ENCODE measurements at places on chromosomes 1 and 21.

- no peak for DNase-seq
Observed at GRCh38 chr1:92461364-92462097, 25.2 kb downstream of the GFI1 start.

DNA sequence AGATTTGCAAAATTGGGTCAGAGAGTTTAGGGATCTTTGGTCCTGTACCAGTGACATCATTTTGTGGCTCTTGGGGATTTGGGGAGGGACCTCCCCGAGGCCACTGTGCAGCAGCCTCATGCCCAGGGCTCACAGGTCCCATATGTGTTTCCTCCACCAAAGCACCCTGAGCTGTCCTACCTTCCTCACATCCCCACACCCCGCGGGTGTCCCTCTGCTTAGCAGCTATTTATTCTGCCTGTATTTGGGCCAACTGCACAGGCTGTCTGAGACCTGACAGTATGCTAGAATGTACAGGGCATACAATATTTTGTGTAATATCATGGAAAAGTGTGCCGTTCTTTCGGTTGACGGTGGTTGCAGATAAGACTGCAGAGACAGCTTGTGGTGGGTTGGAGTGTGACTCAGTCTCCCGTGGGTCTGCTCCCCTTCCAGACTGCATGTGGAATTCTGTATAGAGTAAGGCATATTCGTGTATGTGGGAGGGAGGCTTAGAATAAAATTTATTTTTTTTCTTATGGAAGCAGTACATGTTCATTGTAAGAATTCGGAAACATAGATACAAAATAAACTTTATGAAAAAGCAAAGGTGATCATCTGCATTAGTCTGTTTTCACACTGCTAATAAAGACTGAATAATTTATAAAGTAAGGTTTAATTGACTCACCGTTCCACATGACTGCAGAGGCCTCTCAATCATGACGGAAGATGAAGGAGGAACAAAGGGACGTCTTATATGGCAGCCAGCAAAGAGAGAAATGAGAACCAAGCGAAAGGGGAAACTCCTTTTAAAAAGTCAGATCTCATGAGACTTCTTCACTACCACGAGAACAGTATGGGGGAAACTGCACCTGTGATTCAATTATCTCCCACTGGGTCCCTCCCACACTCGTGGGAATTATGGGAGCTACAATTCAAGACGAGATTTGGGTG is 84.4 kb downstream of the ADARB1 start:
- no peak for DNase-seq

DNA sequence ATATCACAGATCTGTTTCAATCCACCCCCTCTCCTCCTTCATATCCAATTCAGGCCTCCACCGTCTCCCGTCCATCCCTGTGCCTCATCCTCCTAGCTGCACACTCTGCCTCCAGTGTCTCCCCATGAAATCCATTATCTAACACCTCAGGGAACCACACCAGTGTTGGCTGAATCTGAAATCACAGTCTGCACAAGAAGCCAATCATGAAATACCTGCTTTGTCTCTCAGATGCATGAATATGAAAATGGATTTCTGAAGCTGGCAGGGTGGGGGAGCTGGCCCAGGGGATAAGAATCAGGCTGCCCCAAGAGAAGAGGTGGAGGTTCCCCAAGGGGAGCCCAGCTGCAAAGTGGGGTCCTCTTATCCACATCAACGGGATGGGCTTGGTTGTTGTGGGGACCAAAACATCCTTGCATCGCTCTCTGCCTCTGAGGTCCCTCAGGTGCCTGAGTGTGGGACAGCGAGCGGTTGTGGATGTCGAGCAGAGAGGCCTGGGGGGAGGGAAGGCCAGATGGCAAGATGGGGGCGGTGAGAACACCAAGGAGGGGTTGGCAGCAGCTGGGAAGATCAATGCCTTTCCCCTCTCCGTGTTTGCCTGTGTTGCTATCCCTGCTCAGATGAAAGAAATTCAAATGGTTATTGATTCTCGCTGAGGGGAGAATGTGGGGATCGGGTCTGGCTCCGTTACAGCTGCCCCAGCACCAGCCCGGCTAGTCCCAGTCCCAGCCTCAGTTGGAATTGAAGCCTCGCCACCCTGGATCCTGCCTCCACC is 237.3 kb upstream of the POU3F1 start:
- no peak for DNase-seq

DNA sequence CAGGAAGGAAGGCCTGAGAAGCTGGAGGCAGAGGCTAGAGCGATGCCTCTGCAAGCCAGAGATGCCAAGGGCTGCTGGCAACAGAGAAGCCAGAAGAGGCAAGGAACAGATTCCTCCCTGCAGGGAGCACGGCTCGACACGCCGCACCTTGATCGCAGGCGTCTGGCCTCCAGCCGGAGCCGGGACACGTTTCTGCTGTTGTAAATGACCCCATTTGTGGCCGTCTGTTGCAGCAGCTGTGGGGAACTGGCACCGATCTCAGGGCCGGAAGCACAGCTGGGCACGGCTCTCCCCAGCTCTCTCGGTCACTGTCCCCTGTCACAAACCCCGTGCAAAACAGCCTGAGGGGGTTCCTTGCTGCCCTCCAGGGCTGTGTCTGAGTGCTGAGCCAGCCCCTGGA is 59.6 kb downstream of the SIK1 start:
- no peak for DNase-seq

- no peak for DNase-seq
Observed at GRCh38 chr1:185593271-185593670, 140.9 kb upstream of the HMCN1 start.

- DNase-seq = peak; percentile 9
Observed at GRCh38 chr1:184163674-184164465, 112.3 kb downstream of the TSEN15 start.

DNA sequence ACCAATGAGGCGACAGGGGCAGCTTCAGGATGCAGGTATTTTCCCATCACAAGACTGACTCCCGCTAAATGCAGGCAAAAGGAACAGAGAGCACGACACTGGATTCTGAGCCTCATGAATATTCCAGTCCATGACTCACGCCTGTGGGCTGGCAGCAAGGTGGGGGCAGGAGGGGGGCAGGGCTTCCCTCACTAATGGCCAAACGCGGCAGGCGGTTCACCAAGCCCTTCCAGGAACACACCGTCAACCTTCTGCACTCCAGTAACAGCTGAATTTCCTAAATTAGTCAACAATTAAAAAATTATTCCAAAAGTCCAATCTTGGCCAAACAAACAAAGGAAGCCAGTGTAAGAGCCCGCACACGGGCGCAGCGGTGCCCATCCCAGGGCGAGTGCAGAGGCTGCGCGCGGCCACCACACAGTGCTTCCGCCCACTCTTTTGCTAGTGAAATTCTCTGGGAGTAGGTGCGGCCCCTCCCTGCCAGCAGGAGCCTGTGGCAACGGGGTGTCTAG is 12.5 kb upstream of the GPR153 start:
- DNase-seq = no peak

GRCh38 chr1:167849666-167850065 is 64.3 kb downstream of the ADCY10 start:
- no peak for DNase-seq

DNA sequence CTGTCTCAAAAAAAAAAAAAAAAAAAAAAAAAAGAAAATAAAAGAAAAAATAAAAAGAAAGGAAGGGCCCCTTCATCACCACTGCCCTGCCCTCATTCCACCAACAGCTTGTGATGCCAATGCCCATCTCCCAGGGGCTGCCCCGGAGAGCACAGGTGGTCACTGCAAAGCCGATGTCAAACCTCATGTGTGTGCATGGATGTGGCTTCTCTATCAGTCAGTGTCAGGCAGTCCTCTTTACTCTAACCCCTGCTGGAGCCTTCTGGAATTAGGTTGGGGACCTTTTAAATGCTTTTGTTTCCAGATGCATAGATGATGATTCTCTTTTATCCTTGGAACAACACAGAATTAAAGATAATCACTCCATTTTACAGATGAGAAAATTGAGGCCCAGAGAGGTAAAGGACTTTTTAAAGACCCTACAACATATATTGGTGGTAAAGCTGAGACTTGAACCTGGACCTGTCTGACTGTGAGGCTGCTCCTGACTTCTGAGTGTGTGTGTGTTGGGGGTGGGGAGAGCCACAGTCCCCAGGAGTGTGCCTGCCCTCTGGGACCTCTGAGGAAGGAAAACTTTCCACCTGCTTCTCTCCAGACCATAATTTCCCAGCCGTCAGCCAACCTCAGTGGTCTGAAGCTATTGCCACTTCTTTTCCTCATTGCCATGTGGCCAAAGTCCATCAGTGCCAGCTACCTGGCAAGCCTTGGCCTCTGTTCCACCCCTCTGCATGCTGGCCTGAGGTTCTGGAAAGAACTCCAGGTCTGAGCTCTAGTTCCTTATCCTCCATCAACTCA is 3.0 kb upstream of the TMEM54 start:
- no peak for DNase-seq

DNA sequence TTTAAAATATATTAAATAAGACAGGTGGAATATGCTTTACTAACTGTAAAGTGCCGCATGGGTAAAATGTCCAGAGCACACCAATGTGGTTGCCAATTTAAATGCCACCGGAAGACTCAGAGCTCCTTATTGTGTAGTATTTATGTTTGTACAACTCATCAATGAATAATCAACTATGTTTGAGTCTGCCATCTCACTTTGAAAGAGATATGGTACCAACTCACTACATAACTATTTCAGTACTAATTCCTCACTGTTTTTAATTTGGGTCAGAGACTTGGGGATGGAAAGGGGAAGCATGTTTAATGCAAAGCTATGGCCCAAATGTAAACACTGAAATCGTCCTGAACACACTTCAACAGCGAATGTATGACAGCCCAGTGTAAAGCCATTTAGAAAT is 144.8 kb downstream of the NR5A2 start:
- no peak for DNase-seq

- DNase-seq = peak; percentile 97
Observed at GRCh38 chr1:226308723-226309397, at the start of gene LIN9. LIN9 (minus strand) TSS chr1:226309164; CDS start chr1:226309139, 25 bp downstream.

GRCh38 chr1:154445040-154445472 is 39.9 kb downstream of the IL6R start:
- DNase-seq = peak; percentile 42
